ENCODE measurements at places on chromosomes 11 and 22.

GRCh38 chr11:104650234-104650633, 248.0 kb downstream of the CASP12 start:
- DNase-seq = no peak

DNA sequence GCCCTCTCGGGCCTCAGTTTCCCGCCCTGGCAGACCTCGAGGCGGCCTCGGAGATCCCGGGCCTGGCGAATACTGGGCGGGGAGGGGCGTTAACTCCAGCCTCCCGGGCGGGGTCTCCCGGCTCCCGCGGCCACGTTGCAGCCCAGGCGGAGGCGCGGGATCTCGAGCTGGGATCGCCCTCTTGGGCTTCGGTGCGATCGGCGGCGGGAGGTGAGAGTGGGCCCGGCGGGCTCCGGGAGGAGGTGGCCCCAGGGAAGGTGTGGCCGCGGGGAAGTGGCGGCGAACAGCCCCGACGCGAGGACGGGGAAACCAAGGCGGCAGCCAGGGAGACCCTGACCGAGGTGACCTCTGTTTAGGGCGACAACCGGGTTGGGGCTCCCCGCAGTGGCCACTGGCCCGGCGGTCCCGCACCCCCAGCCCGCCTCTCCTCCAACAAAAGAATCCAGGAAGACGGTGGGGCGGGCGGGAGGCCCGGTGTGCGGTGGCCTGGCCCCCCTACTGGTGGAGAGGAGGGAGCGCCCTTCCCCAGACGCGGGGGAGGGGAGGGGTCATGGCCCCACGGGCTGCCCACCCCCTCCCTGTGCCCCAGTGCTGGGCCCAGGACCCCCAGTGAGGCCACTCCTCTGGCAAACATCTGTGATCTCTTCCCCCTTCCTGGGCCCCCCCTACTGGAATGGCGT, at the start of gene PHETA2:
Gene PHETA2 (plus strand): TSS at position 117 of the 680 bp plus-strand sequence. CDS start 3,046 bp downstream, outside the sequence.
- no peak for DNase-seq

GRCh38 chr11:831118-831864, 1.5 kb upstream of the CD151 start:
- no peak for DNase-seq

- DNase-seq = no peak
Observed at GRCh38 chr11:83681031-83681781, 395.0 kb upstream of the CCDC90B start.

DNA sequence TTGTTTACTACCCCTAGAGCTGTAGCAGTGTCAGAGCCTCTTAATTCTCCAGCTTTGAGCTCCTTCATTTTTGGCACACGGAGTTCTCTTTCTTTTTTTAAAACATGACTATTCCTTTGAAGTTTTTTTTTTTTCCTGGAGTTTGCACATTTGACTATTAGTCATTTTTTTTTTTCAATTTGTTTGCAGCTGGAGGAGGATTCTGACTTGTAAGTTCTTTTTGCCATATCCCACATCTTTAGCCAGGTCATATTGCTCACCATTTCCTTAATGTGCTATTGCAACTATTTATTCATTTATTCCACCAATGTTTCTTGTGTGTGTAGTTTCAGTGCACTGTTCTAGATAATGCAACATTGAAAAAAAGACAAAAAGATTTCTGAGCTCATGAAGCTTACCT, 166.3 kb upstream of the ARHGAP20 start:
- no peak for DNase-seq

DNA sequence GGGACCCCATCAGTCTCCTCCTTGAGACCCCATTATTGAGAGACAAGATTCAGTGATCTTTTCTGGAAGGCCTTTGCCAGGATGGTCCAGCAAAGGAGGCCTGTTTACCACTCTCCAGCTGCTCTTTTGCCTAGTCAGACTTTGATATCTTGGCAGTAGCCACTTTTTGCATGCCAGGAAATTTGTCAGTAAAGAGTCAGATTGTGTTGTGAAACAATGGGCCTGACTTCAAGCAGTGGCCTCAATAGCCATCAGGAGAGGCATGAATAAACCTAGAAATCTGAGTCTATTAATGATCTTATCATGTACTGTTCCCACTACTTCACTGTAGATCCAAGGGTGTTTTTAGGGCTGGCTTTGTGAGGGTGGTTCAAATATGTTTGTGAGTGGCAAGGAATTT, 479.4 kb downstream of the JRKL start:
- no peak for DNase-seq

DNA sequence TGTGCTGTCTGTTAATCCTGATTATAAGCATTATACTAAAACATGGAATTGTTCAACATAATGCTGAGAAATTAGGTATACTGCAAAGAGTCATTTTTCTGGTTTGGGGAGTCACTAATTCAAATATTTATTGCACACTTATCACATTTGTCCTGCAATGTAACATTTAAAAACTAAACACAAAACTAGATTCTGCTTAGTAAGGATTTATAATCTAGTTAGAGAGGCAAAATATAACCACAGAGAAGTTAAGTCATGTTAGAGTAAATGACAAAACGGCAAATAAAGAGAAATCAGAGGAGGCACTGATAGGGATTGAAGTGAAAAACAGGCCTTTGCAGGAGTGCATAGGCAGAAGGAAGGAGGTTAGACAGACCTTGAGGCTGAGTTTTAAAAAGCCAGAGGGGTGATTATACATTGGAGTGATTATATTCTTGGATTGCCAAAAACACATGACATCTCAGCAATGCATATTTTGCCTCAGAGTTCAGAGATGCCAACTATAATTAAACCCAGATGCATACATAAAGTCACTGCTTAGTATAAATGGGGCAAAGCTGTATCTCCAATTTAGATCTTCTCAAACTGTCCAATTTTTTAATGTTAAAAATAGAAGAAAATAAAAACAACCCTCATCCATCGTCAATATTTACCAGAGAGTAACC, 49.7 kb downstream of the CCDC34 start:
- no peak for DNase-seq

DNA sequence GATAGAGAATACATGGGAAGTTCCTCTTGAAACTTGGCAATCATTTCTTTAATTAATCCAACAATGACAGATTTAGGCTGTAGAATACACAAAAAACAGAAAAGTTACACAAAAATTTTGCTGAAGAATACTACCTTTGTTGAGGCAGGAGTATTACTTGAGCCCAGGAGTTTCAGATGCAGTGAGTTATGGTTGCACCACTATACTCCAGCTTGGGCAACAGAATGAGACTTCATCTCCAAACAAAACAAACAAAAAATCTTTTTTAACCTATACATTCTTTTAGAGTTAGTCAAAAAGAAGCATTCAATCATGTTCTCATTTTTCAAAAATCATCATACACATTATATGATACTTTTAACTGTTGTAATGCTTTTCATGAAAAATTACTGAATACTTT, 22.1 kb downstream of the UEVLD start:
- no peak for DNase-seq

- no peak for DNase-seq
Observed at GRCh38 chr11:3667149-3668035, 3.8 kb downstream of the CHRNA10 start.

DNA sequence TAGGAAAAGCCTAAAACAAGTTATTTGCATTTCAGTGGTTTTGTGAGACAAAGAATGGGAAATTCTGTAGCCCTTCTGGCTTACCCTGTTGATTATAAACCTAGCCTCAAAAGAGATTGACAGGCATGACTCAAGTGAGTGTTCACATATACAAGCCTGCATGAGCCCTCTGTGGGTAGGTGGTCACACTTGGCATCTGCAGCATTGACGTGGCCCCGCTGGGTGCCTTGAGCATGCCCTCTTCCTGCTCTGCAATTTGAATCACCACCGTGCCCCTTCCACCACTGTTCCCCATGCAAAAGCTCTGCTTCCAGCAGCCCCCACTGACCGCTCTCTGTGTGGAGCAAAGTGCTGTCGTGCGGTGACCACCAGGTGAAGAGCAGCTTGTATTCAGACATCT, 21.0 kb upstream of the ADSL start:
- no peak for DNase-seq

- DNase-seq = no peak
Observed at GRCh38 chr11:16883174-16883573, 131.0 kb downstream of the PLEKHA7 start.

- no peak for DNase-seq
Observed at GRCh38 chr11:88353835-88354496, 16.4 kb upstream of the CTSC start.

DNA sequence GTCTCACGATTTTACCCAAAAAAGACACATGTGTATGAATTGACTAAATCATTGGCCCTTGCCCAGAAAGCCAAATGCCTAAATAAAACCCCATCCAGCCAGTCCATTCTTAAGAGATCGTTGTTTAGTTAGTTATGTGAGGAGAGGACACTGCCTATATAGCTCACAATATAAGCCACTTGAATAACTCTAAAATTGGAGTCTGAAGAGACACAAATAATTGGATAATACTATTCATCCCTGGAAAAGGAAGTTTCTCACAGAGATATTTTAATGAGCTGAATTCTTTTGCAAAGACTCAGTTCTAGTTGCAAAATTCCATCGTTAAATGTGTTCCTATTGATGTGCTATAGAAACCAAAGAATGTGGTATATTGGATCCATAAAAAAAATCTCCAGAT, 176.7 kb downstream of the SOX6 start:
- DNase-seq = no peak

- DNase-seq = no peak
Observed at GRCh38 chr11:73185680-73186293, 32.3 kb upstream of the P2RY2 start.

GRCh38 chr11:2798951-2799761, 86.4 kb downstream of the CDKN1C start:
- no peak for DNase-seq

DNA sequence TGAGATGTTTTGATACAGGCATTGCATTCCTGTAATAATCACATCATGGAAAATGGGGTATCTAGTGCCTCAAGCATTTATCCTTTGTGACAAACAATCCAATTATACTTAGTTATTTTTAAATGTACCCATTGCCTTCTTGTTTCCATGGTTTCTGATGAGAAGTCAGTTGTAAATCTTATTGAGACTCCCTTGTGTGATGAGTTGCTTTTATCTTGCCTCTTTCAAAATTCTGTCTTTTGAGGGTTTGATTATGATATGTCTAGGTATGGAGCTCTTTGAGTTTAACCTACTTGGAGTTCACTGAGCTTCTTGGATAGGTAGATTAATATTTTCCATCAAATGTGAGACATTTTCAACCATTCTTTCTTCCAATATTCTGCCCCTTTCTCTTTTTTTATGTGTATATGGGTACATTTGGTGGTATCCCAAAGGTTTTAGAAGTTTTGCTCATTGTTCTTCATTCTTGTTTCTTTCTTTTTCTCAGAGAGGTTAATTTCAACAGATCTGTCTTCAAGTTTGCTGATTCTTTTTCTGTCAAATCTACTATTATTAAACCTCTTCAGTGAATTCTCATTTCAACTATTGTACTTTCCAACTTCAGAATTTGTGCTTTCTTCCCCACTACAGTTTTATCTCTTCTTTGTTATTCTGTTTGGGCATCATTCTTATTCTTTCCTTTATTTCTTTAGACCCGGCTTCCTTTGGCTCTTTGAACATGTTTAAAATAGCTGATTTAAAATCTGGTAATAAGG, 13.7 kb downstream of the NAGA start:
- DNase-seq = no peak

DNA sequence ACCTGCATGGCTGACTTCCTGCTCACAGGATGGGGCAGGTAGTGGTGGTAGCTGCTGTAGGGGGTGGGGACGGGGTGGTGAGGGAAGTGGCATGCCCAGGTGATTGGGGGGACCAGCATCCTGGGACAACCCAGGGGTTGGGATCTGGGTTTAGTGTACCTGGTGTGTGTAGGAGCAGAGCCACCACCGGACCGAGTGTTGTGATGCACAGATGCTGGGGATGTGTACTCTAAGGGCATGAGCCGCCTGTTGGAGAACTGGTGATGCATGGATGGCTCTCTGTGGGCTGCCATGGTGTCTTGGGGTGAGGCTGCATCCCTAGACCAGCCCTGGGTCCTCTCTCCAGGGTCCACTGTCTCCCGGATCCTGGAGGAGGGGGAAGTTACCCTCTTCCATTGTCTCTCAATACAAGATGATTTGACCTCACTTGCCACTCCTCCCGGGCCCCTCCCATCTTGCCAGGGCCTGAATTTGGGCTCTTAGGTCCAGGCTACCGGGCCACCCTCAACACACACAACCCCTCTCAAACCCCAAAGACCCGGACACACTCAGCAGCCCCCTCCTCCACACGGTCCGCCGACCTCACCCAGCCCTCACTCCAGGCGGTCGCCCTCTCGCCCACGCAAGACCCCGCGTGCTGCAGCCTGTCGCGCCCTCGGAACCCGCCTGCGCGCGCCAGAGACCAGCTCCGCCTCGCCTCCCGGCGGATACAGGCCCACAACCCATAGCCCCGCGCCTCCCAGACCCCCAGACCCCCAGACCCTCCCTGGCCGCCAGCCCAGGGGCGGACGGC, 619 bp downstream of the LRRC75B start:
- no peak for DNase-seq

GRCh38 chr22:20315337-20316216, 4.3 kb downstream of the DGCR6L start:
- DNase-seq = no peak

DNA sequence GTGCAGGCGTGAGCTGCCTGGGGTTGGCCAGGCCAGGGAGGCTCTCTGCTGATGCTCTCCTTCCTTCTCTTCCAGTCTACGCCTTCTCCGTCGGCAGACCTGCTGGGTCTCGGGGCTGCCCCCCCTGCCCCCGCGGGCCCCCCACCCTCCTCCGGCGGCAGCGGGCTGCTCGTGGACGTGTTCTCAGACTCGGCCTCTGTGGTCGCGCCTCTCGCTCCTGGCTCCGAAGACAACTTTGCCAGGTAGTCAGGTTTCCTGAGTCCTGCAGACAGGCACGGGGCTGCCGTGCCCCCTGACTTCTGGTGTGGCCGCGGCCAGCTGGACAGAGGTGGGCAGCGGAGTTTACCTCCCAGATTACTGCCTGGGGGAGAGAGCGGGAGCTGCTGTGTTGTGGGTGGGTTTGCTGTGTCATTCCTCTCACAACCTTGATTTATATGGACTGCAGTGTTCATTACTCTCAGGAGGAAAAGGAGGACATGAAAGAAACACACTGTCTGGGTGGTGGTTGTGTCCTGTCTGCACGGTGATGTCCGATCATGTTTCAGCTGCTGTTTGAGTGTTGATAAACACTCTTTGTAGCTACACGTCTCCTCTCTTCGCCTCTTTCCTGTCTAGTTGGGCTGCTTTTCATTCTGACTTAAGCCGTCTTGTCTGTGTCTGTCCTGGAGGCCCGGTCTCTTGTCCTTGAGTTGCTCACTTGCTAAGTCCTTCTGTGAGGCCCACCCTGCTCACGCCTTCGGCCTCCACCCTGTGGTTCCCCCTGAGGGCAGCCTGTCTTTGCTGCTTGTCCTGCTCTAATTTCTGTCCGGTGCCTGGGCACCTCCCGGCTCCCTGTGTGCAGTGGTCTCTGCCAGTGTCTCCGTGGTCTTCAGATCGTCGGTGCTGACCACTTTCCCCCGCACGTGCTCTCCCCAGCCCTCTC, 35.9 kb downstream of the MUC6 start:
- no peak for DNase-seq

Data from esophagus squamous epithelium (tissue), 5 donors.